Activated T-helper 2 cell treated with anti-CD3 and anti-CD28 coated beads, Interferon-gamma antibody, Interleukin-2, Interleukin-4, amounts not matched to agents 10 μg/mL and 5 μg/mL and 100 μg/mL, durations not matched to agents 14 hours and 24 hours and 36 hours (primary cell): ENCODE measurements at places on chromosomes 5 and 9. TPM values are rescaled to one million over a fixed set of nuclear protein-coding genes. Genes with fewer than 3 reads are reported as not detected.

GRCh38 chr9:124415852-124416484 lies 726 bp upstream of the PSMB7 start:
- DNase-seq, result no peak

DNA sequence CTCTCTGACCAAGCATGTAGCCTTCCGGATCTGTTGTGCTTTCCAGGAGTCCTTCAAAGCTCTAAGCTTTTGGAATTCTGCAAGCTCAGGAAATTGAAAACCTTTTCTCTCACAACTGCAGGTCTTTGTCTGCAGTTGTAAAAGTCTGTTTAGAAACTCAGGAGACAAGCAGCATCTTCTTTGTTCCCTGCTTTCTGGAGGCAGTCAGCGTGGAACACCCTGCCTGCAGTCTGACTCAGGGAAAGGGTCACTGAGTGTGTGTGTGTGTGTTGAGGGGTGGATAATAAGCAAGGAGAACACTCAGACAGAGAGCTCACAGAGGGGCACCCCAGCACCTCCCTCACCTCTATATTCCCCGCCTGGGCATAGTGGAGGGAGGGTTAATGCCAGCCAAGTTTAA lies 29.1 kb downstream of the KCNIP1 start:
- no peak for DNase-seq

GRCh38 chr5:113950186-113950585 lies 411.7 kb upstream of the KCNN2 start:
- DNase-seq, result no peak

- no peak for DNase-seq
Observed at GRCh38 chr5:143721925-143722324, 90.0 kb upstream of the HMHB1 start.

DNA sequence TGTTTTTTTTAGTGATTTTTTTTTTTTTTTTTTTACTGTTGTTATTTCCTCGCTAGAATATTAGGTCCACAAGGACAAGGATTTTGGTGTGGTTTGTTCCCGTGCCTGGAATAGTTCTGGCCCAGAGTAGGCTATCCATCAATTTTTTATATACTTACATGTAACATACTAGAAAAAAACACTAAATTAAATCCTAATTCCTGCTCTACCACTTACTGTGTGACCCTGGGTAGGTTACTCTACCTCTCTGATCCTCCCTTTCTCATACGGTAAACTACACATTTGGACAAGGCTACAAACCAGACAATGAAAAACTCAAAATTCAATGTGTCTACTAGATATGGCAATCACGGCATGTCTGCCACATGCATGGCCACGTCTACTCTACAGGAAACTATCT lies 141.3 kb upstream of the ABCA1 start:
- DNase-seq, result no peak

DNA sequence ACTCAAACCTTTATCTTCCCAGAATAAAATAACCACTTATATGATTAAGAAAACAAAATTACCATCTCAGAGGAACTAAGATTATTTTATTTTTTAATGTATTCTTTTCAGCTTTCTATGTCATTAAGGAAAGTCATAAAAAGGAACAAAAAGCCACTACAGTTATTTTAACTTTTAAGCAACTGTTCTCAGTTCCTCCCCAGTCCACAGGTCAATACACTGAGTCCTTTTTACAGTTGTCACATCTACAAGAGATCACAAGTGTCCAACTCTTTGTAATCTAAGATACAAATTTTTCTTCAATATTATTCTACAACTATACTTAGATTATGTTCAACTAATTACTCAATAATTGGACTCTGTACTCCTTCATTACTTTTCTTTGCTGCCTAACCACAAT lies 782.8 kb upstream of the ACO1 start:
- DNase-seq, result no peak

DNA sequence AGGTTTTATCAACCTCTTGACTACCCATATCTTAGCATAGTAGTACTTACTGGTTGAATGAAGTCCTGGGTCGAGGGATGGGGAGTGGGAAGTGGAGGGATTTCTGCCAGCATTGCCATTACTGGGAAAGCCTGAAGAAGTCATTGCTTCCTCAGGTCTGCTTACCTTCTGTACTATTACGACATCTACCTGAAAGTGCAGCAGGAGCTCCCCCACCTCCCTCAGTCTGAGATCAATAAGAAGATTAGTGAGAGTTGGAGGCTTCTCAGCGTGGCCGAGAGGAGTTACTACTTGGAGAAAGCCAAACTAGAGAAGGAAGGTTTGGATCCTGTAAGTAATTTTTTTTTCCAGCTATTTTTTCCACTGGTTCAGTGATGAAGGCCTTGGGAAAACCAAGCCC lies 5.8 kb downstream of the HMGXB3 start:
- DNase-seq, result no peak

DNA sequence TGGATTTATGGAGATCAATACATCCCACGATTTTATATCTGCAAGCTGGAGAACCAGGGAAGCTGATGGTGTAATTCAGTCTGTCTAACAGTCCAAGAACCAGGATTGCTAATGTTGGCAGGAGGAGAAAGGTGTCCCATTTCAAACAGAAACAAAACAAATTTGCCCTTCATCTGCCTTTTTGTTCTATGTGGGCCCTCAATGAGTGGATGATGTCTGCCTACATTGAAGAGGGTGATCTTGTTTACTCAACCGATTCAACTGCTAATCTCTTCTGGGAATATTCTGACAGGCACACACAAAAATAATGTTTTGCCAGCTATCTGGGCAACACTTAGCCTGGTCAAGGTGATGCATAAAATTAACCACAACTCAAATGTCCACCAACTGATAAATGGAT lies 65.1 kb upstream of the IL33 start:
- DNase-seq, result no peak

DNA sequence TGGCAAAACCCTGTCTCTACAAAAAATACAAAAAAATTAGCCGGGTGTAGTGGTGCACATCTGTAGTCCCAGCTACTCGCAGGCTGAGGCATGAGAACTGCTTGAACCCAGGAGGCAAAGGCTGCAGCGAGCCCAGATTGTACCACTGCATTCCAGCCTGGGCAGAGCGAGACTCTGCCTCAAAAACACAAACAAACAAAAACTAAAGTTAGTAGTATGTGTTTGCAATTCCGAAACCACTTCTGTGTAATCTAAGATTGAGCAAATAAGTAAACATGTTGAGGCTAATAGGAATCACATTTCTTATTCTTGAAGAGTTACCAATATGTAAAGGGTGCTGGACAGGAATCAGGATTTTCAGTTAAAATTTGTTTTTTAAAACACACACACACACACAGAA lies 70.0 kb upstream of the SUSD1 start:
- no peak for DNase-seq

- peak; percentile 11 for DNase-seq
Observed at GRCh38 chr5:158382473-158382872, 523.5 kb upstream of the CLINT1 start.

DNA sequence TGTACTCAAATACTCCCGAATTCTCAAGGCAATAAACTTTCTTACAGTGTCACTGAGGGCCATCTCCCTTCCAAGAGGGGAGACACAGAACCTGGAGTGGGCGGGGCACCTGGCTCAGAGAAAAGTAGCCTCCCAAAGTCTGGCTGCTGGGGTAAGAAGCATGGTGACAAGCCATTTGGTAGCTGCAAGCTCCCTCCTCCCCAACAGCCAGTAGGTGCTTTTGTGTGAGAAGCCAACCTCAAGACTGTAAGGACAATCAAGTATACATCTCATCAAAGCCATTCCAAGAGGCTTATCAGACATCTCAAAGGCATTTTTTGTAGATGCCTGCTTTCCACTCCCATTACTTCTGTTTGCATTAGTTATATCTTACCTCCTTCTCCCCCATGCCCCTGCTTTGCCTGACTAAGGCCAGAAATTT lies 1.4 kb downstream of the DAB2 start:
- DNase-seq, result no peak

GRCh38 chr5:140998921-140999410 lies 32.7 kb downstream of the PCDHAC2 start:
- no peak for DNase-seq

DNA sequence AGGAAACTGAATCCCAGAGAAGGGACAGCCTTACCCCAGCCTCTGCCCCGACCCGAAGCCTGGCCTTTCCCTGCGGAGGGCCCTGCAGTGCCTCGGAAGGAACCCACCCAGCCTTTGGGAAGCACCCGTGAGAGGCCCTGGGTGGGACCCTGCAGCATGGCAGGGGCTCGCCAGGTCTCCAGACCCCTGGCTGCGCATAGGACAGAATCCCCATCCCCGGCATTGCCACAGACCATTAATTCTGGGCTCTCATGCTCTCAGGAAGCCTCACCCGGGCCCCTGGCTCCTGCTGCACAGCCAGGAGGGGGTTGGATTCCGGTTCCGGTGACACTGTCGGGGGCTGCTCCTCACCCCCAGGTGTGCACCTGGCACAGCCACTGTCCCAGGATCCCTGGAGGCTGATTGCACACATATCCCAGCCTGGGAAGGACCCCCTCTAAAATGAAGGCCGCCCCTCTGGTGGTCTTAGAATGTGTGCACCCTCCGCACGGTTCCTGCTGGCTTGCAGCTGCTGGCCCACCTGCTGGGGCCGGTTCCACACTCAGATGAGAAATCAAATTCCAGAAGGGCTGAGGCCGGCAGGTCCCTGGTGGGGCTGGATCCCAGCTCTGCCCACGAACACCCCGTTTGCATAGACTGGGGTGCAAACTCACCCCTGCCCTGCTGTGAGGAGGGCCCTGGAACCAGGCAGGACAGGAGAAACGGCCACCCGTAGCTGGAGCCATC lies 4.7 kb downstream of the EGFL7 start:
- no peak for DNase-seq

DNA sequence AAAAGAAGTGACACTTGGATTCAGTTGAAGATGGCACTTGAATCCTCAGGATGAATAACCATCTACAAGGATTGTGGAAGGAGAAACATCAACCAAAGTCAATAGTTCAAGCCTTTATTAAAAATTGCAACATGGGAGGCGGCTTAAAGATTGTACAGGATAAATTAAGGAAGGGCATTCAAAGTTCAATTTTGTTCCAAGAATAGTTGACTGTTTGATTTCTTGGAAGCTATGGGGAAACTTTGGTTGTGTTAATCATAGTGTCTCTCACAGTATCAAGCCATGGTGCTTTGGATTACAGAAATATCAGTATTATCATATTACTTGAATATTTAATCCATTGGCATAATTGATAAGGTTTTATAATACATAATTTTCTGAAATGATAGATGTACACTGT lies 1844.3 kb downstream of the MAT2B start:
- no peak for DNase-seq

DNA sequence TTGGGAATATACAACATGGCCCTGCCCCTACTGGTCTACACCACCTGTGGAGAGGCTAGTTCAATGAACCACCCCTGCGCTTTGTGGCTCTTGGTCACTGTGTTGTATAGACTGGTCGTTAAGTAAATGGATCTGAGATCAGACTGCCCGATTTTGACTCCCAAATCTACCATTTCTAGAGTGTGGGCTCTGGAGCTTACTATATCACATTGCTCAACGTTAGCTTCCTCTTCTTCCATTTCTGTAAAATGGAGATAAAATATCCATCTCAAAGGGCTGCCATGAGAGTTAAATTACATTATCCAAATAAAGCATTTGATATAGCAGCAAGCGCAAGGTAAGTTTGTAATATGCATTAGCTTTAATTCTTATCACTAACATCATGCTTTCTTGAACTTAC lies 52.7 kb upstream of the IFNK start:
- DNase-seq, result no peak

DNA sequence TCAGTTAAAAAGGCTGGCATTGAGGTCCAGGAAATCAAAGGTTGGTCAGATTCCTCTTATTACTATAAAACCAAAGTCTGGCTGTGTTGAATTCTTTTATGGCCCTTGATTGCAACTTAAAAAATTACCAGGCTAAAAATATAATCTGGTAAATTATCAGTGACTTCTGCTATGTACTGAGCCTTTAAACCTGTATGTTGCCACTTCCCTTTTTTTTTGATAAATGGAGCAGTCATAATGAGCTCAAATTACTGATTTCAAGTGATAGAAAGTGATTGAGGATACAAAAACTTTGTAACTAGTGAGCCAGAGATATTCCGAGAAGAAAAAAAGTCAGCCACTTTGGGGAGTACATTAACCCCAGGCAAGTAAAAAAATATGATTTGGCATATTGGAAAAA lies 100.1 kb downstream of the GIN1 start:
- DNase-seq, result no peak

Gene ESM1
- 0.11 and 0.37 TPM in 2 replicates for total RNA-seq

Gene SLIT3
- total RNA-seq, result 8.1 and 9.5 TPM in 2 replicates

Gene ARHGAP26
- total RNA-seq, result 13.6 and 15.1 TPM in 2 replicates

Gene SNX24
- 1.3 and 1.7 TPM in 2 replicates for total RNA-seq

Gene PCDHGA8
- total RNA-seq, result 0.07 and 0.23 TPM in 2 replicates

Gene SHISAL2B
- total RNA-seq, result not detected in 2 replicates

Gene MARCHF11
- total RNA-seq, result not detected in 2 replicates

Gene OR13C2
- not detected in 2 replicates for total RNA-seq

Gene SIL1
- 31.1 and 37.8 TPM in 2 replicates for total RNA-seq
